Effector CD8-positive, alpha-beta T cell (primary cell): ENCODE measurements at places on chromosomes 2 and 18.

- DNase-seq, result no peak
Observed at GRCh38 chr2:152627351-152627957, 89.8 kb downstream of the PRPF40A start.

- no peak for DNase-seq
Observed at GRCh38 chr18:45342166-45342565, 273.1 kb upstream of the SLC14A2 start.

DNA sequence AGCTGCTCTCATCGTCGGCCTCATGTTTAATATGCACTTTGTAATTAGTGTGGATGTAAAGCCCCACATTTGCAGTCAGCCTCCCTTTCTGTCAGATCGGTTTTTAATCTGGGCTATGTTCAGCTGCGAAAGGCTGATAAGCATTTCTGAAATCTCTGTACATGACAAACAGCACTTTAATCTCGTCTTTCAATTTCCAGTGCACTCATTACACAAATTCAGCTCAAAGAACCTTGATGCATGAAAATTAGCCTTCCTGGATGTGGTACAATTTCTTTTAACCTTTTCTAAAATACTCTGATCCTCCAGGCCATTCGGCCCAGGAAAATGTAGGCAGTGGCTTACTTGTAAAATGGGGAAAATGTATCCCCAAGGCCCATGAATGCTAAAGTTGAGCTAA lies 265.1 kb downstream of the RND3 start:
- DNase-seq, result no peak

GRCh38 chr2:233458826-233459225 lies 104.5 kb downstream of the DGKD start:
- DNase-seq, result no peak

GRCh38 chr2:105538840-105539239 lies 140.0 kb upstream of the FHL2 start:
- no peak for DNase-seq

- DNase-seq, result no peak
Observed at GRCh38 chr2:80393991-80394390, 89.4 kb upstream of the LRRTM1 start.

GRCh38 chr2:8389431-8390108 lies 292.3 kb upstream of the ID2 start:
- DNase-seq, result no peak

- DNase-seq, result no peak
Observed at GRCh38 chr2:65438137-65438899, 5.9 kb upstream of the SPRED2 start.

DNA sequence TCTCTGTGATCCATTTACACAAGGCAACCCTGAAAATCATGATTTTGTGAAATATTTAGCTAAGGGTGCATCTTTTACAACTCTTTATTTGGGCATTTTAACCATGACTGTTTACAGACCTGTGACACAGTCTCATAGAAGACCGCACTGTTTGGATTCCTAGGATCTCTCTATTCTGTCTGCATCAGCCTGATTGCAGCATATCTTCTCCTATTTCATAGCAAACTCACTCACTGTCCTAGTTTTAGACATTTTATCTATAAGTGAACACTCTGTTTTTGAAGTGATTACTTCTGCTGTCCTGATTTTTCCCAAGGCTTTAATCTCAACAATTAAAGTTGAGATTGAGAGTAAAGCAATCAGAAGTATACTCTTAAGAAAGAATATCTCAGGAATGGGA lies 56.2 kb downstream of the CAVIN2 start:
- DNase-seq, result no peak

GRCh38 chr2:190343536-190344275 lies at the start of gene INPP1:
Gene INPP1, plus strand, starts transcription at chr2:190343589. Its CDS starts 16,514 bp downstream, at chr2:190360103.
- DNase-seq, result peak; percentile 8

- DNase-seq, result no peak
Observed at GRCh38 chr2:196214156-196214555, 42.8 kb upstream of the STK17B start.

DNA sequence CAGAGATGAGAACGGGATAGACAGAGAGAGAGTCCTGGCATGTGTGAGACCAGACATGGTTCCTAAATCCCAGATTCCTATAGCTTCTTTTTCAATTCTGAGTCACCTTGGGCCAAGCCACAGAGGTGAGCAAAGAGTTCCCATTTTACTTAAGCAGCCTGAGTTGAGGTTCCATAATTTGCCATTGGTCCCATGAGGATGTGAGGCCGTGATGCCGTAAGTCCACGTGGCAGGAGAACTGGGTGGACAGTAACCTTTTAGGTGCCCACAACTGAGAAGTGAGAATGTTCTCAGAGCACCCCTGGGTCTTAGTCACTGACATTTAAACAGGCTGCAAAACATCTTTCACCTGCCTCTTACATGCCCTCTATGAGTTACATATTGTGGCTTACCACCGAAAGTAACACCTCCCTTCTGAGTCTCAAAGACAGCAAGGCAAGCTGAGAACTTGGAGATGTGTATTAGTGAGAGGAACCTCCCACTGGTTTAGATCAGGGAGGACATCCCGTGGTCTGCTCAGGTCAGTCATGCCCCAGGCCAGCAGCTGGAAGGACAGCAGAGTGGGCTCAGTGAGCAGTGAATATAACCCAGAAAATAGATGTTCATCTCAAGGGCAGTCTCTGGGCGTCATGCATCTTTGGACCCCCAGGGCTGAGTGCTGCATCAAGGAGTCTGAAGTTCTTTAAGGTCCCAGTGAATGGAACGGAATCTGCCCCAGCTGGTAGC lies 127.9 kb upstream of the LGALSL start:
- no peak for DNase-seq

- DNase-seq, result no peak
Observed at GRCh38 chr18:29259838-29260237, 1082.9 kb upstream of the CDH2 start.

DNA sequence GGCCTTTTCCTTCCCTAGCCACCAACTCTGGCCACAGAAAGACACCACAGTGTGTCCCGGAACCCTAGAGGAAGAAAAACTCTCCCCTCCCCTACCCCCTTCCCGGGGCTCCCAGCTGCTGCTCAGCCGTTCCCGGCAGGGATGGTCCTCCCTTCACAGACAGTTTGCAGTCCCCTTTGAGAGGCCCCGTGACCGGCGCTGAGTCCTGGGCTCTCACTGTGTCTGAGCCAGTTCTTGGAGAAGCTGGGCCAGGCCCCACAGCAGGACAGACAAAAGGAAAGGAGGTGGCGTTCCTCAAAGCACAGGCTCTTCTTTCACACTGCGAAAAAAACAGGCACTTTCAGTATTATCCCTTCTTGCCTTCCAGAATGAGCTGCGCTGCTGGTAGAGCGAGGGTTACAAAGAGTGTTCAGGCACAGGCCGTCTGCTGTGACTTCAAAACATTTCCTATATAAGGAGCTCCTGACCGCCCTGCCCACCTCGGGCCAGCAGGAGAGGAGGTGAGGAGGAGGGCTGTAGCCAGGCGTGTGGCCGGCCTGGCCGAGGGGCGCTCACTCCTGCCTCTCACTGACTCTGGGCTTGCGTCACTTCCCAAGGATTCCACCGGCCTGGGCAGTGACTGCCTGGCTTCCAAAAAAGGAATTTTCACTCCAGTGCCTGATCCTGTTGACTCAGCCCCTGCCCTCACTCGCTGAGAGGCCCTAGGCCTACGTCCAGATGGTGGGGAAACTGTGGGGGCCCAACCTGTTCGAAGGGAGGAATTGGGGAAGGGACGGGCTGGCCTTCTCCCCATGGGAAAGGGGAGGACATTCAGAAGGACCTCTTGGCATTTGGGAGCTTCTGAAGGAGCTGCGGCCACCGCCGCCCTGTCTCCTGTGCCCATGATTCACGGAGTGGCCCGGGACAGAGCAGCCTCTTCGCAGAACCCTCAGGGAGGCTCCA lies 24.9 kb downstream of the CIDEA start:
- DNase-seq, result no peak

- DNase-seq, result no peak
Observed at GRCh38 chr2:49265471-49265870, 111.2 kb upstream of the FSHR start.

DNA sequence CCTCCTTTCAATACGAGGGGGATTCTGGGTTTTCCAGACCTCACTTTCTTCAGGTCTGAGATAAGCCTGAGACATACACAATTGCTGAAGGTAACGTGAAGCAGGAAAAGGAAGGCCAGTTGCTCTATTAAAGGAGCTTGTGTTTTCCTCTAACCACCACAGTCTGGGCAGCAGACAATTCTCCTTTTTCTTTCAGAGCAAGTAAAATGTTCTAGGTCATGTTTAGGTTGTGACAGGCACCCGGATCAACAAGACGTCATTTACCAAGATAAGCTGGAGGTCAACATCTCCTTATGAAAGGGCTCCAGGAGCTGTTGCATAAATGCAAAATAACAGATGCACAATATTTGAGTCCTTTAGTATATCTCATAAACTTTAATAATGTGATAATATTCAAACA lies 148.1 kb downstream of the SLC8A1 start:
- no peak for DNase-seq

DNA sequence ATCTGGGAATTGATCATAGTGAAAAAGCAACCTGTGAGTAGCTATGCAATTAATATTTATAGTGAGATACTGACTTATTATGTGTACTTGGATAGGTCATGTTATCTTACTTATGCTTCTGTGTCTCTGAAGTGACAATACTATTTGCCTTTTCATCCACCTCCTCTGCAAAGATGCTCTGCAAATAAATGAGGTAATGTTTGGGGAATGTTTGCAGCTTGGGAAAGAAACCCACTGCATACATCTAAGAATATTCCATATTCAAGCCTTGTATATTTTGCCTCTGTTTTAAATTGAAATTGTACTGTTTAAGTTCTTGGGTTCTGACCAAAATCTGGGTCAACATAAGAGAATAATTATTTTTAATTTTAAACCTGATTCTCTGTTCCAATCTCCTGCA lies 217.4 kb upstream of the DTNA start:
- no peak for DNase-seq

- no peak for DNase-seq
Observed at GRCh38 chr2:20396356-20397000, 45.8 kb upstream of the PUM2 start.

DNA sequence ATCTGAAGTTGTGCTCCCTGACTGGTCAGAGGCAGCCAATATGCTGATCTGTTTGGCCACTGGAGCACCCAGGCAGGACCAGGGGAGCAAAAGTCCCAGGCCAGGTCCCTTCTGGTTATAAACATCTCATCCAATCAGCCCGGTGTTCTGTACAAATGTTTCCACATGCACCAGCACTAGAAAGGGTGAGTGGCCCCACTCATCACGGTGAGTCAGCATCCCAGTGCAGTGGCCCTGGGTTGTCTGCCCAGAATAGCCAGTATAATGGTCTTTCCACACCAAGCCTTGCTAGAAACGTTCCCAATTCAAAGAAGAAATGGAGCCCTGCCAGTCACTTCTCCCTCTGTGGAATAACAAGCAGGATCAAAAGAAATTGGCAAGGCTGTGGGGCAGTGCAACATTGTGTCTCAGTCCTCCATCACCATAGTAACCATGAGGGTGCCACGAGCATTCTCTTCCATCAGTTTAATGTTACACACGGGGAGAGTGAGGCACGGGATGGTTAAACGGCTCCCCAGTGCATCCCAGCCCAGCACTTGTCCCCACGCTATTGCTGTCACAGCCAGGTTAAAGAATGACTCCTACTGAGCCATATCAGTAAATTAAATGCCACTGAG lies 174.9 kb downstream of the SEPTIN10 start:
- no peak for DNase-seq

GRCh38 chr2:96427917-96428316 lies 77.2 kb downstream of the NEURL3 start:
- DNase-seq, result no peak

DNA sequence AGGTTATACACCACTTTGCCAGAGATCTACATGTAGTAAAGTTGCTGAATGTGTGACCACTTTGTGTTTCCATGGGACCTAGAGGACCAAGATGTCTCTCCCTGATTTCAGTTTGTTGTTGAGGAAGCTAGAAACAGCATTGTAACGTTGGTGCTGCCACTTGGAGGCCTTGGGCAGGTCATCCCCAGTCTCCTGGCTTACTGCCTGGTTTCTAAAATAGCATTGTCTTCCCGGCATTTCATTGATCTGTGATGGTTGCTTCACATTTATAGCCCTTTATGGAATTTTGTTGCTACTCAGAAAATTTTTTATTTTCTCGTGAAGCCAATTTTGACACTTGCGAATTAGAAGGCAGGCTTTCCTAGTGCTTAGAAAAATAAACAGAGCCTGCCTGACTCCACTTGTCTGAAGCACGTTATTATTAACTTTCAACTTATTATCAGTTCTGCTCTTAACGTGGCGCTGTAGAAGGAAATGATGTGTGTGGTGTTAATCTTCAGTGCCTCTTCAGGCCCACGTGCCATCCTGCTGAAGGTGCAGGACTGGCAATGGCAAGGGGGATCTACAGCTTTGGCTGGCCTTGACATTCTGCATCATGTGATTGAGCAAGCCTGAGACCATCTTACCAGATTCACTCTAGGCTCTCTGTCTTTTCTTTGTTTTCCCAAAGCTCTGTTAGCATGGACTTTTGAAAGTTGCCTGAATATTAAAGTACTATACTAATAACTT lies 59.9 kb downstream of the INPP4A start:
- no peak for DNase-seq

DNA sequence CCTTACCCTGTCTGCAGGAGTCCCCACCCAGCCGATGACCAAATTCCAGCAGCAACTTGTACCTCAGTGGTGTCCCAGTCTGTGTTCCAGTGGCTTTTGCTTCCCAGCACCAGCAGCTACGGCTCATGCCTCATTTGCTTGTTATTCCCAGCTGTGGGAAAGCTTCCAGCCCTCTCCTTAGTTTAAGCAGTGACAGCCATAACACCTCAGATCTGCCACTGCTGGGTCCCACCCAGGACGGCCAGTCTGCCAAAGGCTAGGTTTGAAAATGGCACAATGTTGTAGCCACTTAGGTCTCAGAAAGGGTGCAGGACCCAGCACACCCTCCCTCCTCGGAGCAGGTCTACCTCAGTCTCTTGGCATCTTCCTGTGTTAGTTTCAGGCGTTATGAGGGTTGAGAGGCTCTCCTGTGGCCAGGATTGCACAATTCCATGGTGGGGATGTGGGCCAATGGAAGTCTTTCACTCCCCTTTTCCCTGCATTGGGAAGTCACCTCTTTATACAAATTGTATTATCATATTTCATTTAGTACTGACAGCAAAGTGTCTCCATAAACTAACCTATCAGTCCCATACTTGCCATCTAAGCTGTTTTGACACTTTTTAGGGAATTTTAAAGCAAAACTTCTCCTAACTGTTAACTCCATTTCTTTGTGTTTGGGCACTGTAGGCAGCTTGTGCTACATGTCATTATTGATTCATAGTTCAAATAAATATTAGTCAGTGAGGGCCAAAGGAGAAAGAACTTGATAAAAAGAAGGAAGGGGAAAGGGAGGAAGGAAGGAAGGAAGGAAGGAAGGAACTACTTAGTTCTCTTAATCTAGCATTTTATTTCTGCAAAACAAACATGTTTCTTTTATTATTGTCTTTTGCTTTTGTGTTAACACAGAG lies 62.9 kb upstream of the FAM110C start:
- DNase-seq, result no peak
